Motor neuron (in vitro differentiated cells): ENCODE measurements at places on chromosomes 11 and 22. TPM values are rescaled to one million over a fixed set of nuclear protein-coding genes. Genes with fewer than 3 reads are reported as not detected.

DNA sequence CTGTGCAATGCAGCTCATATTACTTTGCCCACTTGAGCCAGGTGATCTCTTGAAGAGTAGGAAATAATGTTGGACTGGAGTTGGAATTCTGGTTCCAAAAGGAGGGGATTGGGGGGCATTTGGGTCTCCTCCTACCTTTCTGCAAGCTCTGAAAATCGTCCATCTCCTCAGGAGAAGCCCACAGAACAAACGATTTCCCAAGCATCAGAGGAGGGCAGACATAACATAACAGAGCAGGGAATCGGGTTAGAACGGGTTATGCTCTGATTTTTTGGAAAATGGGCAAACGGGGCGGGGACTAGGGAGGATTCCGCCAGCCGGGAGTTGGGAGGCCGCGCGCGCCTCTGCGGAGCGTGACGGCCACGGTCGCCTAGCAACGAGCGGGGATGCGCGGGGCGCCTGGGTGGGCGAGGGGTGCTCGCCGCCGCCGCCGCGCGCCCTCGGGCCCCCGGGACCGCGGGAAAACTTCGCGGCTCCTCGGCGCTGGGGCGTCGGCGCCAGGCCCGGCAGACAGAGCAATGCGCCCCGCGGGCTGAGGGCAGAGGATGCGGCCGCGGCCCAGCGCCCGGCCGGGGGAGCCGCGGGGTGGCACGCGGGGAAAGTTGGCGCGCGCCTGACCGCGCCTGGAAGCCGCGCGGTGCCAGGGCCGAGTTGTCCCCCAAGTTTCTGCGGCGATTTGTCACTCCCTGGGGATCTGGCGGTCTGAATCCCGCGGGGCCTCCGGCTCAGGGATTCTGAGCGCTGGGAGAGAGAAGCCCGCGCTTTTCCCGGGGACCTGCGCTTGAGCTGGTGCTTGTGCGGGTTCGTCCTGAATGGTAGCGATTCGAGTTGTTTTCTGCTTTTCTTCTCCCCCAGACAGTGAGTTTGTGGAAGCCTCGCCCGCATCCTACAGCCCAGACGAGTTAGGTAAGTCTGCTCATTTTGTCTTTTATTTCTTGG lies 27.8 kb upstream of the AMOTL1 start:
- peak; percentile 75 for ATAC-seq

- ATAC-seq, result no peak
Observed at GRCh38 chr22:19117111-19117512, 5.1 kb downstream of the DGCR2 start.

GRCh38 chr22:36461665-36462649 lies 19.5 kb downstream of the TXN2 start:
- peak; percentile 19 for ATAC-seq

DNA sequence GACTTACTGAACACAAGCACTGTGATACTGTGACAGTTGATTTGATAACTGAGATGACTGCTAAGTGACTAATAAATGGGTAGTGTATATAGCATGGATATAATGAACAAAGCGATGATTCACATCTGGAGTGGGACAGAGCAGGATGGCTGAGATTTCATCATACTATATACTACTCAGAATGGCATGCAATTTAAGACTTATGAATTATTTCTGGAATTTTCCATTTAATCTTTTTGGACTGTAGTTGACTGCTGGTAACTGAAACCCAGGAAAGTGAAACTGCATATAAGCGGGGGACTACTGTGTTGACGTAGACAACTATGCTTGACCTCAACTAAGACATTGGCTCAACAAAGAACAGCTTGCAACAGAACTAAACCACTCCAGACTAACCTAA lies 20.0 kb upstream of the NUCB2 start:
- no peak for ATAC-seq

The SH3BP1 gene
- 1.8 and 2.1 TPM in 2 replicates for total RNA-seq

DNA sequence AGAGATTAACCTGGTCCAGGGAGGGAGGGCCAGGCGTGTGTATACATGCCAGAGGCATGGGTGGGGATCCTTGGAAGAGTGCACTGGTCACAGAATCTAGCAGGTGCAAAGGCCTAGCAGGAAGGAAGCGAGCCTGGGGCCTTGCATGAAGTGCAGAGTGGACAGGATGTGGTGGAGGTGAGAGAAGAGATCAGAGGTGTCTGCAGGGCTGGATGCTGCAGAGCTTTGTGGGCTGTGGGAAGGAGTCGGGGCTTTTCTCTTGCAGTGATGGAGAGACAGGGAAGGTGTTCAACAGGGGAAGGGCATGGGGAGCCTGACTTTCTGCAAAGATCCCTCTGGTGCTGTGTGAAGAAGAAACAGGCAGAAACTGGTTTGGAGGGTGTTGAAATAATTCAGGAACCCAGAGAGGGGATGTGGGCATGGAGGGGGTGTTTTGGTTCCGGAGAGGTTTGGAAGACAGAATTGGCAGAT lies 2.5 kb upstream of the TPST2 start:
- ATAC-seq, result no peak

DNA sequence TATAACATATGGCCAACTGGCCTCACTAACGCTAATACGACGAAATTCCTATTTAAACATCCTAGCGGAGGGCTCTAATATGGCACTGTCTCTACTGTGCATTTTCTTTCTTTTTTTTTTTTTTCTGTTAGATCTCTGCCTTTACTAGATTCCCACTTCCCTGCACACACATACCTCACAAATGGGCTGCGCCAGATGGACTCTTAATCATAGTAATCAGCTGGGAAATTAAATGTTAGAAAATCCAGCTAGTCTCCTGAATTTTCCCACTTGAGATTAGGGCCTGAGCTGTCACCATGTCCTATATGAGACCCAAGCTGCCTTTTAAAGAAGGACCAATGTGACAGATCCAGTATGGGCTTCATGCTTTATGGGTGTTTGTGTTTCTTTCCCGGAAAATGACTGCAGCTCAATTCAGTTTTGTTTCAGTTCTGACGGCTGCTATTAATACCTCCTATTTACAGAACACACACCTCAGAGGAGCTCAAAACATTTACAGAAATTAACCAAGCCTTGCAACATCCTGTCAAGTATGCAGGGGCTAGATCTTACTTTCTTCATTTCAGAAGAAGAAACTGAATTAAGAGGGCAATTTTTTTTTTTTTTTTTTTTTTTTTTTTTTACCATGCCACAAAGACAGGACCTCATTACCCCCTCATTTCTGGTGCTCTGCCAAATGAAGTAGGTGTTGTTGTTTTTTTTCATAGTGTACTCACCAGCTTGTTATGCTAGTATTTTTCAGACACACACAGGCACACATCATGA lies 49.8 kb upstream of the BLID start:
- no peak for ATAC-seq

DNA sequence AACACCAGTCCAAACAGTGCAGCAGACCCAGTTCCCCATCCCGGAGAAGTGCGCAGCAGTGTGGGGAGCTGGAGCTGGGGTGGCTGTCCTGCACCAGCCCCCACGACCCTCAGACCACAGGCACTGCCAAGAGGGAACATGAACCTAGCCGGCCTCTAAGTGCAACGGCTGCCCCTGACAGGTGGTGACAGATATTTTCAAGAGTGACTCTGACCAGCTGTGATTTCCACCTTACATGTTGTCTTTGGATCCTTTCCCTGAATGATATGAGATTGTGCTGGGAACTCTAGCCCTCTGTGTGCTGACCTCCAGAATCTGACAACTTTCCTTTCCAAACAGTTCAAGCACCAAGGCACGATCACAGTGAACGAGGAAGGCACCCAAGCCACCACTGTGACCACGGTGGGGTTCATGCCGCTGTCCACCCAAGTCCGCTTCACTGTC lies 12.6 kb downstream of the SERPIND1 start:
- no peak for ATAC-seq

The CARD16 gene
- total RNA-seq, result 46.5 and 56.6 TPM in 2 replicates

GRCh38 chr11:134529212-134530096 lies 117.4 kb upstream of the B3GAT1 start:
- ATAC-seq, result no peak

GRCh38 chr11:119652907-119653659 lies 75.9 kb downstream of the NECTIN1 start:
- no peak for ATAC-seq

The IFITM1 gene
- 191 and 317 TPM in 2 replicates for total RNA-seq

GRCh38 chr22:41951898-41952474 lies at the start of gene SMIM45:
Gene SMIM45, plus strand, starts transcription at chr22:41952150.
- ATAC-seq, result no peak

The SELENOM gene
- 298 and 366 TPM in 2 replicates for total RNA-seq

- ATAC-seq, result no peak
Observed at GRCh38 chr11:15944460-15944859, 411.9 kb downstream of the SOX6 start.

The OR6Q1 gene
- 0.38 and 0.68 TPM in 2 replicates for total RNA-seq

The WBP2NL gene
- 0.76 and 1.2 TPM in 2 replicates for total RNA-seq

The DDTL gene
- 7.5 and 9.1 TPM in 2 replicates for total RNA-seq

GRCh38 chr11:61292356-61292755 lies 2.8 kb downstream of the VWCE start:
- no peak for ATAC-seq

The GDPD4 gene
- 0.32 and 0.33 TPM in 2 replicates for total RNA-seq

- no peak for ATAC-seq
Observed at GRCh38 chr22:39815932-39816331, 77.6 kb downstream of the ENTHD1 start.

- peak; percentile 25 for ATAC-seq
Observed at GRCh38 chr22:17537155-17537554, 26.1 kb upstream of the SLC25A18 start.

The MOGAT2 gene
- not detected in 2 replicates for total RNA-seq

GRCh38 chr11:129270446-129270845 lies 78.3 kb upstream of the ARHGAP32 start:
- ATAC-seq, result no peak

The CLCF1 gene
- 1.8 and 1.9 TPM in 2 replicates for total RNA-seq

- peak; percentile 70 for ATAC-seq
Observed at GRCh38 chr11:33065445-33066178, 26.2 kb downstream of the TCP11L1 start.

The KRTAP5-2 gene
- 2.5 and 4.1 TPM in 2 replicates for total RNA-seq

DNA sequence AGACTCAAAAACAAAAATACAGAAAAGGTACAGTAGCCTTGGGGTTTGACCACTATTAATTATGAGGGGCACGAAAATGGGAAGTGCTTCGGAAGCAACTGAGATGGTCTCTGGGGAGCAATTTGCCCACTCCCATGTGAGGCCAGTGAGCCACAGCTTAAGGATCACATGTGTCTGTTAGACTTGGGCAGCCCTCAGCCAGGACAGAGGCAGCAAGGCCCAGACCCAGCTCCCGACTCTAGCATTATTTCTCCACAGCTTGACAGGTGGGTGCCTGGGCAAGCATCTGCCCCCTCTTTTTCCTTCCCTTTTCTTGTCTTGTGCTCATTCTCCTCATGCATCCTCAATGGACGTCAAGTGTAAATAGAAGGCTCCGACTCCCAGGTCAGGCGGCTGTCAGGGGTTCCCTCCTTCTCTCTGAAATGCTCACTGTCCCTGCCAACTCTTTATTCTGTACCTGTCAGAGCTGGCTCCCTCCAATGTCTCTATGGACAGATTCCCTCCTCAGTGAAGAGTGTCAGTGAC lies 137.0 kb upstream of the RCN1 start:
- no peak for ATAC-seq

- ATAC-seq, result no peak
Observed at GRCh38 chr11:68455485-68455884, 5.1 kb upstream of the PPP6R3 start.

GRCh38 chr11:40054631-40055030 lies 1404.8 kb downstream of the LRRC4C start:
- ATAC-seq, result no peak

DNA sequence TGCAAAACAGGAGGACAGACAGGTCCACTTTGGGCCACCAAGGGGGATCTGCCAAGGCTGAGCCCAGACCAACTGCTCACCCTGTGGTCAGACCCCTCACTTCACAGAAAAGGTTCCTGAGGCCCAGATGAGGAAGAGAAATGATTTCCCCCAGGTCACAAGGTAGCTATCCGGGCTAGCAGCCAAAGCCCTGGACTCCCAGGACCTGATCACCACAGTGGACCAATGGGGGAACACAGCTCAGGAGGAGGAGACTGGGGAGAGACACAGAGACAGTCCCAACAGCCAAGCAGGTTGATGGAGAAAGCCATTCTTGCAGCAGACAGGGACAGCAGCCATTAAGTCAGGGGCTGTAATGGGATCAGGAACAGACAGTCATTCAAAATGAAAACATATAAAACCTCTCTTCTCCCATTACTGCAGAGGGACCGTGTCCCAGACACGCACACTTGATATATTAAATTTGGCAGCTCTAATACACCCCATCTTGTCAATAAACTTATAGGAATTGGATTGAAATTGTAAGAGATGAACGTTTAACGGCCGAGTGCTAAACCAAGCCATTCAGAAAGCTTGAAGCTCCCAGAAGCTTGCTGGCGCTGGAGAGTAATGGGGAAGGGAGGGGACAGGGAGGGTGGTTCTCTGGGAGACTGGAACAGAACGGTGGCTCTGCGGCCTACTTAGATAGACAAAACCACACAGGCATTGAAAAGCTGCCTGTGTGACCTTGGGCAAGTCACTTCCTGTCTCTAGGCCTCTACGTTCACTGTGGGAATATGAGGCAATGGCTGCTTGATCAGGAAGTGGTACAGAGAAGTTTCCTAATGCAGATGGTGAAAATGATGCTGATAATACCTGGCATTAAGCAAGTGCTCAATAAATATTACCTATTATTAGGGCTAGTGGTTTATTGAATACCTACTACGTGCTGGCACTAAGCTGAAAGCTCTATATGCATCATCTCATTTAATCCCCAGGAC lies 16.0 kb downstream of the ZMAT5 start:
- ATAC-seq, result no peak

GRCh38 chr22:47012589-47013370 lies 250.3 kb downstream of the TBC1D22A start:
- no peak for ATAC-seq

The TEX54 gene
- 2.5 and 3.0 TPM in 2 replicates for total RNA-seq

The EPS8L2 gene
- 30.4 and 32.0 TPM in 2 replicates for total RNA-seq

DNA sequence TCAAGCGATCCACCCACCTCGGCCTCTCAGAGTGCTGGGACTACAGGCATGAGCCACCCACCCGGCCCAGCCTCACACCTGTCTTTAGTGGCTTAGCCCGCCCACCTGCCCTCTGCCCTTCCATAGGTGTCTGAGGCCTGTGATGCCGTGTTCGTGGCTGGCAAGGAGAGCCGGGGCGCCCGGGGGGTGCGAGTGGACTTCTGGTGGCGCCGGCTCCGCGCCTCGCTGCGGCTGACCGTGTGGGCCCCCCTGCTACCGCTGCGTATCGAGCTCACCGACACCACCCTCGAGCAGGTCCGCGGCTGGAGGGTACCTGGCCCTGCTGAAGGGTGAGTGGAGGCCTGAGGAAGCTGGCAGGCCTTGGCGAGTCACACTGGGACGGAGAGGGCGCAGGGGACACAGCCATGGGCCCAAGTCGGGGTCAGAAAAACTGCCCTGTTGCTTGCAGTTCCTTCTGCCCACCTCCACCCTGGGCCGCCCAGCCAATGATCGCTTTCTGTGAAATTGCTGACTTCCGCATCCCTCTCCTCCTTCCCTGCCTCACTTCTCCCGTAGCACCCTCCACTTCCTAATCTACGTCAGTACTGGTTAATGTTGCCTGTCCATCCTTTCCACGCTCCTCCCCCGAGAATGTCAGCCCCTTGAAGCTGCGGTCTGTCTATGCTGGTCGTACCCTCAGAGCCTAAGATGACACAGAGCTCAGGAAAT lies 9.3 kb downstream of the TMEM132A start:
- ATAC-seq, result no peak
